ENCODE measurements at places on chromosomes 5 and 9.

GRCh38 chr5:102627315-102627714 lies 127.8 kb upstream of the PAM start:
- DNase-seq = no peak

- peak; percentile 3 for DNase-seq
These were observed 129.4 kb downstream of the FBN2 start for GRCh38 chr5:128408622-128409021.

GRCh38 chr9:16221366-16221765 lies 649.1 kb downstream of the BNC2 start:
- DNase-seq = no peak

DNA sequence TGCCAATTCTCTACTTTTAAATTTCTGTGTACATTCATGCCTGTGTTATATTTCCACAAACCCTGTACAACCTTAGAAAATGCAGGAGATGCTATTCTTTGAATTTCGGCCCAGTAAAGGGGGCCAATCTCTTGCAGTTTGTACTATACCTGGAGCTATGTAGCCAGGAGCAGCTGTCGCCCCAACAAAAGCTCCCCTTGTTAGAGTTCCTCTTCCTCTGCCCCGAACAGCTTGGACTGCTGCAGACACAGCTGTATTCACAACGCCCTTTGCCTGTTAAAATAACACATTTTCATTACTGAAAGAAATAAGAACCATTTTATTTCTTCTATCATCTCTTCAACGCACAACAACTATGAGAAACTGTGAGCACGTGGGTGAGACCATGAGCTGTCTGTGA lies 99.2 kb downstream of the GPR21 start:
- DNase-seq = no peak

DNA sequence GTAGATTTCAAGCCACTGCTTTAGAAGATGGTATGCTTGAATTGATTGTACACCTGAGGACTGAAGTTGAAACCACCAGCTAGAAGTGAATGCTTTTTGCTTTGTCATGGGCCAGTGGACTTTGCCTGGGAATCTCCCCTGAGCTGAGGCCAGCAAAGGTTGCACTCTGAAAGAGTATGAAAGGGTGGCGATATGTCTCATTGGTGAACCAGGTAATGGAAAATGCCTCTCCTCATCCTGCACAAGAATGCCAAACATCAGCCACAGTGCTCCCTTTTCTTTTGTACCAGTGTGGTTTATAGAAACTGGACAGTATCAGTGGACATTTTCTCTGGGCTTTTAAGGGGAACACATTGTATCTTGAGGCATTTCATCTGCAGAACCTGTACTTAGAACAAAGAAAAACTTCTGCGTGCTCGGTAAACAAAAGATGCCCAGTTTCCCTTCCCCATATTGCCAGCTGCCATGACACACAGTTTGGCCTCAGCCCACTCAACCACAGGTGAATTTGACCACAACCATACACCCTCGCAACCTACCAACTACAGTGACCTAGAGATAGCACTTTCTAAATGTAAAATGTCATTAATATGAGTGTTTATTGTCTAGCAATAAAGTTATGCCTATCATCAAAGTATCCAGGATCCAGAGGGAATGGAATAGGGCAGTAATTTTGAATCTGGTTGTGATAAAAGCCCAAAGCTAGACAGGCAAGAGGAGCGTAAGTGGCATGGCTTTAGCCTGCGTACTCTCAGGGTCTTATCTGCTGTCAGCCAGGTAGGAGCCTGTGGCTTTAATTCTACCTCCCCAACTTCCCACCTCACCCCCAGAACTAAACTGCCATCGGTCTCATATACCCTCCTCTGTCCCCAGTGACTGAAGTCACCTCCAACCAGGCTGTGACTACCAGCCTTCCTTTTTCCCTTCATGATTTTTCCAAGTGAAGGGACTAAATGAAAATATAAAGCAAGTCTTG lies 79.5 kb upstream of the LHFPL2 start:
- DNase-seq = no peak

- no peak for DNase-seq
These were observed 20.4 kb downstream of the CNOT8 start for GRCh38 chr5:154878642-154879335.

- DNase-seq = no peak
These were observed 58.9 kb downstream of the AUH start for GRCh38 chr9:91302831-91303230.

- DNase-seq = no peak
These were observed 843 bp upstream of the FSTL4 start for GRCh38 chr5:133613184-133613583.

DNA sequence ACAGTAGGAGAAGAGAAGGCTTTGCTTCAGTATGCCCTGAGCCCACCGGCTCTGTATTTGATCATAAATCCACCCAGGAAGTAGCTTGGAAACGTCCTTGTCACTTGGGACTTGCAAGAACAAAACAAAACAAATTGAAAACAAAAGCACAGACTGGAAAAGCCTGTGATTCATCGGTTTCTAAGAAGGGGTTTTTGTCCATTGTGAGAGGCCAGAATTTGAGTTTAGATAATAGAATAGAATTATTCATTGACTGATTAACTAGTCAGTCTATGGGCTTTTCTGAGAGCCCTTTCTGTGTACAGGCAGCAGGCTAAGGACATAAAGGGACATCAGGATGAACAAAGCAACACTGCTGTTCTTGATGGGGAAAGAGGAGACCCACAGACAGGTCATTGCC lies 424.8 kb downstream of the IRX1 start:
- DNase-seq = no peak

- DNase-seq = no peak
These were observed 779.1 kb downstream of the NR2F1-AS1 start for GRCh38 chr5:92801911-92802310.

DNA sequence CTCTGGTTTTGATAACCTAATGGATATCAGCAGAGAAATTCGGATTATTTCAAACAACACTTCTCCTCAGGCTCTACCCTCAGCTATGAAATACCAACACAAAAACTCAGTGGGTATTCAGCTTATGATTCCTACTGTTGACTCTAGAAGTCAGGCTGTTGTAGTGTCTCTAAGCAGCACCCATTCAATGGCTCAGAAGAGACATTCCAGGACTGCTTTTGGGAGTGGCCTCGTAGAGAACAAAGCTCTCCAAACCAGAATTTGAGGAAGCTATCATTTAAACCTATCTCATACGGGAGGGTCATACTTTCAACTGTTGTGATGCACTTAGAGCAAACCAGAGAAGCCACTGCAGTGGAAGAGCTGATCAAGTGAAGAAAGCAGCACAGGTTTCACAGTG lies 34.1 kb downstream of the ETF1 start:
- no peak for DNase-seq

- DNase-seq = no peak
These were observed 29.4 kb downstream of the DYNC2I2 start for GRCh38 chr9:128627127-128627715.

- no peak for DNase-seq
These were observed 4.8 kb upstream of the IER5L start for GRCh38 chr9:129182625-129183494.

DNA sequence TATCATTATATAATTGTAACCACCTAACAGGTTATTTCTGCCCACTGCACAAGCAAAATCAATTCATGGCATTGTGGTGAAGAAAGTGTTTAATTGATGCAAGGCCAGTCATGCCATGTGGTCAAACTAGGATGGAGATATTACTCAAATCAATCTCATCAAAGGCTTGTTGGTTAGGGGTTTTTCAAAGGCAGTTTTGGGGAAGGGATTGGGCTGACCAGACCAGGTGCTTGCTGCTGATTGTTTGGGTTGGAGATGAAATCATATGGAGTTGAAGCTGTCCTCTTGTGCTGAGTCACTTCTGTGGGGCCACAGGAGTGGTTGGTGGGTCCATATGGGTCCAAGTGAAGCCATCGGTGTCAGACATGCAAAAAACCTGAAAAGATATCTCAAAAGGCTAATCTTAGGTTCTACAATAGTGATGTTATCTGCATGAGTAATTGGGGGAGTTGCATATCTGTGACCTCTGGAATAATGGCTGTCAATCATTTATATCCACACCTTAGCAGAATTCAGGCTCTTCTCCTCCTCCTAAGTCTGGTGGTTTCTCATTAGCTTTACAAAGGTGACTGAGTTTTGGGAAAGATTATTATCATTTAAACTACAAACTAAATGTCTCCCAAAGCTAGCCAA lies 44.9 kb downstream of the HMGCS1 start:
- DNase-seq = no peak

- DNase-seq = no peak
These were observed 44.2 kb upstream of the NIPAL4 start for GRCh38 chr5:157415838-157416237.

- DNase-seq = no peak
These were observed 240.3 kb downstream of the ARRDC3 start for GRCh38 chr5:91142819-91143218.

- DNase-seq = no peak
These were observed 18.0 kb downstream of the FEM1C start for GRCh38 chr5:115526604-115527003.

DNA sequence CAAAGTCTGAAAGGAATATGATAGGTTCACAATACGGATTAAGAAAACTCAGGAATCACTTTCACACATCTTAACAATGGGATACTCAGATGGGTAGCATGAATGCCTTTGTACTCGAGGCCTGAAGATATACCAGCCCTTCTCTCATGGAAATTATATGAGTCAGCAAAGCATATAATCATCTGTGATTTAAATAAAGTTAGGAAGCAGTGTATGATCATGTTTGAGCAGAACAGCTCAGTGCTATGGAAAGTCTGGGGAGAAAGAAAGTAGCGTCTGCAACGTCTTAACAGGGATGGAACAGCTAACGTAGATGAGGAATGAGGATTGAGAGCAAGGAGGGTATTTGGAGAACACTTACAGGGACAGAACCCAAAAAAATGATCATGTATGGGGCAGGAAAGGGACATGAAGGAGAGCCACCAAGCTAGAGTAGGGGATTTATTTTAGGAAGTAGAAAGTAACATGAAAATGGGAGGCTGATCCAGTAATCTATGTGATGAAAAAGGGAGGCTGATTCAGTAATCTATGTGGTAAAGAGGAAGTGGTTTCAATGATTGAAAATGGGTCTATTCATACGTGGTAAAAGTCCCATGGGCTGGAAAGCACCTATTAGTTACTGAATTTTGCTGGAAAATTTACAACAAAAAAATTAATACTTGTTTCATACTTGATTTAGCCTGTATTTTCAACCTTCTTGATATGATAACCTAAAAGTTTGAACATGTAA lies 85.9 kb downstream of the GNA14 start:
- no peak for DNase-seq

GRCh38 chr9:125532412-125532811 lies 174.6 kb downstream of the MAPKAP1 start:
- DNase-seq = no peak

GRCh38 chr5:67216564-67216963 lies 20.0 kb upstream of the CD180 start:
- DNase-seq = no peak

- no peak for DNase-seq
These were observed 8.0 kb downstream of the SAPCD2 start for GRCh38 chr9:137062384-137062783.

GRCh38 chr9:125534971-125535701 lies 171.9 kb downstream of the MAPKAP1 start:
- DNase-seq = no peak

DNA sequence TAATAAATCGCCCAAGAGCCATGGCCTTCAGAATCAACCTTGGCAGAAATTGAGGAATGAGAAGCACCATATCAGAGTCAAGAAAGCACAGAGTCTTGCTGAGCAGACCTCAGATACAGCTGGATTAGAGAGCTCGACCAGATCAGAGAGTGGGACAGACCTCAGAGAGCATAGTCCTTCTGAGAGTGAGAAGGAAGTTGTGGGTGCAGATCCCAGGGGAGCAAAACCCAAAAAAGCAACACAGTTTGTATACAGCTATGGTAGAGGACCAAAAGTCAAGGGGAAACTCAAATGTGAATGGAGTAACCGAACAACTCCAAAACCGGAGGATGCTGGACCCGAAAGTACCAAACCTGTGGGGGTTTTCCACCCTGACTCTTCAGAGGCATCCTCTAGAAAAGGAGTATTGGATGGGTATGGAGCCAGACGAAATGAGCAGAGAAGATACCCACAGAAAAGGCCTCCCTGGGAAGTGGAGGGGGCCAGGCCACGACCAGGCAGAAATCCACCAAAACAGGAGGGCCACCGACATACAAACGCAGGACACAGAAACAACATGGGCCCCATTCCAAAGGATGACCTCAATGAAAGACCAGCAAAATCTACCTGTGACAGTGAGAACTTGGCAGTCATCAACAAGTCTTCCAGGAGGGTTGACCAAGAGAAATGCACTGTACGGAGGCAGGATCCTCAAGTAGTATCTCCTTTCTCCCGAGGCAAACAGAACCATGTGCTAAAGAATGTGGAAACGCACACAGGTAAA lies 4.5 kb downstream of the NFX1 start:
- DNase-seq = no peak

DNA sequence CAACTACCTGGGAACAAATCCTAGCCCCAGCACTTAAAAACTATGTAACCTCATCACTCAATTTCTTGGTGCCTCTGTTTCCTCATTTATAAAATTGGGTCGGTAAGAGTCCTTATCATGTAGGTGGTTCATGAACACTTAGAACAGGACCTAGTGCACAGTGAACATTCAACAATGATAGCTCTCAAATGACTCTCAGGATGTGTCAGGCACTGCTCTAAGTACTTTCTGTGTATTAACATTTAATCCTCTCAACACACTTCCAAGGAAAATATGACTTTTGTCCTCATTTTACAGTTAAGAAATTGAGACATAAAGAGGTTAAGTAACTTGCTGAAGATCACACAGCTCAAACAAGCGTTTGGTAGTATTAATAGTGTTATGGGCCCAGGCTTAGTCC lies 202.1 kb upstream of the KLF4 start:
- no peak for DNase-seq

DNA sequence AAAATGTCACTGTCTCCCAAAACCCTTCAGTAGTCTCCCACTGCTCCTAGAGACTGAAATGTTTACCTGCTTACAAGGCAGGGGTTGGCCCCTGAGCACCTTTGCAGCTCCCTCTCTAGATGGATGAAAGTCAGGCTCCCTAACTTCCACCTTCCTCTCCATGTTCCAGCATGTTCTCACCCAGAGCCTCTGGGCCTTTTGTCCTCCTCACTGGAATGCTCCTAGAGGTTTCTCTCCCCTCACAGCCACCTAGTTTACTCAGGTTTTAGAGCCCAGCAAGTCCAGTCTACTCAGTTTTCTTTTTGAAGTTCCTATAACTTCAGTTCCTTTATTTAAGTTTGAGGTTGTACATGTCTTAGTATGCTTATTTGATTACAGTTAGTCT lies 815 bp upstream of the URM1 start:
- DNase-seq = no peak

DNA sequence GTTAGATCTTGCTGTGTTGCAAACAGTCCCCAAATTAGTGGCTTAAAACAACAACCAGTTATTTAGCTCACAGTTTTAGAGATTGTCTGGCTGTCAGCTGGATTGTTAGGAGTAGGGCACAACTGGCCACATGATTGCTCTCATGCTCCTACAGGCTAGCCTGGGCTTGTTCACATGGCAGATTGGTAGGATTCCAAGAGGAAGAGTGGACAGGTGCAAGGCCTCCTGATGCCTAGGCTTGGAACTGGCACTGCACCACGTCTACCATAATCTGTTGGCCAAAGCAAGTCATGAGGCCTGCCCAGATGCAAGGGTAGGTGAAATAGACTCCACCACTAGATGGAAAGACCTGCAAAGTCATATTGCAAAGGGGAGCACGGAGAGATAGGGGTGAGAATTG lies 76.4 kb downstream of the ACER2 start:
- DNase-seq = no peak

All from NCI-H2171 (cell line).